Urothelium cell line (cell line): ENCODE measurements at places on chromosomes 16 and 17.

DNA sequence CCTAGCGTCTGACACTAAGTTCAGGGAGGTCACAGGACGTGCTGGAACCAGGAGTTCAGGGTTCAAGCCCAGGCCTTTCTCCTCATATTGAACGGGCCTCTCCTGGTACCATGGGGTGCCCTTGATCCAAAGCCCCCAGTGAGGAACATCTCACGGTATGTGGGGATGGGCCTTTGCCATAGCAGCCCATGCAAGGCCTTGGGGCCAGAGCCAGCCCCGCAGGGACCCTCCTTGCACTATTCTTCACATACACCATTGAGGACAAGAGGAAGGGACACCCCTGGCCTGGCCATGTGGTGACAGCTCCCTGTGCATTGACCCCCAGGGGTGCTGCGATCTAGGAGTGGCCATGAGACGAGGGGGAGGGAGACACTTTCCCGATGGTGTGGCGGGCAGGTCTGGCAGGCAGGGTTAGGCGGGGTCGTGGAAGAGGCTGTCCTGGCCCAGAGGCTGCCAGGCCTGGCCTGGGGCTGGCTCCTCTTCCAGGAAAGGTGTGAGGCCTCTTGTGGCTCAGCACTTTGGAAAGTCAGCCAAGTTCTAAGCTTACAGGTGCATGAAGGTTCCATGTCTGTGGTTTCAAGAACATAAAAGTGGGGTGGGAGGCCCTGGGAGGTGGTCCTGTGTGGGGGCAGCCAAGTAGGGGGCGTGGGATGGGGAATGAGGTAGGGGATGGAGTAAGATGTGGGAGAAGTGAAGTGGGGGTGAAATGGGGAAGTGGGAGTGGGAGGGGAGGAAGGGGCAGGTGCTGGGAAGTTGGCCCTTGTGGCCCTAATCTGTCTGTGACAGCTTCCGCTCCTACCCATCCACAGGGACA, 88.7 kb upstream of the CBX4 start:
- DNase-seq: no peak

DNA sequence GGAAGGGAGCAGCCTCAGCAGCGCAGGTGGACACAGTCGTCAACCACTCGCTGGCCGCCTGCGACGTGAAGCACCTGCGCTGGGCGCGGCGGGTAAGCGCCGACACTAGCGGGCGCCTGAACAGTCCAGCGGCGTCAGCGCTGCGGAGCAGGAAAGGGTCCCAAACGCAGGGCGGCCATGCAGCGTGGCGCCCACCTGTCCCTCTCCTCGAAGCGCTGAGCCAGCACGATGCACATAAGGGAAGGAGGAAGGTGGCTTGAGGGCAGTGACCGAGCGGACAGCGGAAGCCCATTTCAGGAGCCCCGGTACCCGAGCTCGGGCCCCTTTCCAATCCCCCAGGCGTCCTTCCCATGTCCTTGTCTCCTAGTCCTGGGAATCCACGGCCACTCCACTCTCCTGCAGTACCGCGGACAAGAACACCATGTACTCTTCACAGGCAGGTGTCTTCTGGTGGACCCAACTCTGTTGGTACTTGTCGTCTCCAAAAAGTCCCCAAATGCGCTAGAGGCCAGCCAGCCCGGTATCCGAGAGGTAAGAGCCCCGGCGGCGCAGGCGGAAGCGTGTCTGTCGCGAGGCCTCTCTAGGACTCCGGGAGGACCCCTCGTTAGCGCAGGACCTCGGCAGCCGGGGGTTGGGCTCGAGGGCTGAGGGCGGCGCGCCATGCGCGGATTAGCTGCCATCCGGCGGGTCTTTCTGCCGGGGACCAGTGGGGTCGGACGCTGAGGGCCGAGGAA, 14.4 kb downstream of the ZNF232 start:
- DNase-seq: peak; percentile 53

- no peak for DNase-seq
Observed at GRCh38 chr17:7825206-7825990, 8.6 kb upstream of the KDM6B start.

GRCh38 chr17:81461607-81462500, 50.7 kb downstream of the ACTG1 start:
- DNase-seq: no peak

GRCh38 chr17:67364847-67365737, 1.3 kb downstream of the PSMD12 start:
- DNase-seq: no peak

- DNase-seq: no peak
Observed at GRCh38 chr16:50270510-50271147, 4.3 kb downstream of the ADCY7 start.

DNA sequence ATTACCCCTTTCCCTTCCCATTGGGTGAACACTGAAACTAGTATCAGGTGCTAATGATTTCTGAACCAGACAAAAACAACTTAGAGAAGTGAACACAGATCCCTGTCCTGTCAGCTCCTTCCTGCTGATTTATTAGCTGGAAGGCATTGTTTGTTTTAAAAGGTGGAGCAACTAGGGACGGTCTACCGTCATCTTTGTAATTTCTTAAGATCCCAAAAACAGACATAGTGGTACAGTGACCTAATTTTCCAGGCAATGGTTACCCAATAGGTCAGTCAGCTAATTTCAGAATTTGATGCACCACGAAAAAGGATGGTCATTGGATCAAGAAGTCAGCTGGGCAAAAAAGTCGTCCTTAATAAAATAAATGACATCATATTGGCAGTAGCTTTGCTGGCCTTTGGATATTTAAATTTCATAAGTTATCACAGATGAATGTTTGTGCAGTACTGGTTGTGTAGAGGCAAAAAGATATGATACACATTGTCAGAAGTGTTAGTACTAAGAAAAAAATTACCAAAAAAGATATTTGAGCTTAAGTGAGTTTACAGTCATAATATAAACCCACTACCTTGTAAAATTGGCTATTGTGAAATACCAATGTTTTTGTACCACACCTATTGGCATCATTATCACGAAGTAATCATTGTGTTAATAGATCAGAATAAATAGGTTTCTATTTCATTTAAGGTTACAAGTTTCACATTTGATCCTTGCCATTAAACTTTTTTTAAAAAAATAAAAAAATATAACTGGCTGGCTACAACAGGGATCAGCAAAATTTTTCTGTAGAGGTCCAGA, 27.2 kb upstream of the KCNJ16 start:
- no peak for DNase-seq

DNA sequence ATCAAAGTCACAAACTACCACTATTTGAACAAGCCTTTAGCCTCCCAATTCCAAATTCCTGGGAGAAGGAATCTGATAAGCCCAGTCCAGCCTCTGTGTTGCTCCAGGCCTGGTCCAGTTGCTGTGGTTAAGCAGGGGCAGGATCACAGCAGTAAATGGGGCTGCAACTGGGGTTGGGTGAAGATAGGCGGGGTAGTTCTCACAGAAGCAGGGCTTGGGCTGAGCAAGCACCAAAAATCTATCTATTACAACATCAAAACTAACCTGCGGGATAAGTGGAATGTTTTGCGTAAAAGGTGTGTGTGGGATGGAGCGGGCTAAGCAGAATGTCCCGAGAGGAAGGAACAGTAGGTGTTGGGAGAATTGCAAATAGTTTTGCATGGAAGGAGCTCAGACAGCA, 23.0 kb upstream of the RNF135 start:
- no peak for DNase-seq

- no peak for DNase-seq
Observed at GRCh38 chr16:35196313-35196712, 1736.9 kb downstream of the TP53TG3F start.

DNA sequence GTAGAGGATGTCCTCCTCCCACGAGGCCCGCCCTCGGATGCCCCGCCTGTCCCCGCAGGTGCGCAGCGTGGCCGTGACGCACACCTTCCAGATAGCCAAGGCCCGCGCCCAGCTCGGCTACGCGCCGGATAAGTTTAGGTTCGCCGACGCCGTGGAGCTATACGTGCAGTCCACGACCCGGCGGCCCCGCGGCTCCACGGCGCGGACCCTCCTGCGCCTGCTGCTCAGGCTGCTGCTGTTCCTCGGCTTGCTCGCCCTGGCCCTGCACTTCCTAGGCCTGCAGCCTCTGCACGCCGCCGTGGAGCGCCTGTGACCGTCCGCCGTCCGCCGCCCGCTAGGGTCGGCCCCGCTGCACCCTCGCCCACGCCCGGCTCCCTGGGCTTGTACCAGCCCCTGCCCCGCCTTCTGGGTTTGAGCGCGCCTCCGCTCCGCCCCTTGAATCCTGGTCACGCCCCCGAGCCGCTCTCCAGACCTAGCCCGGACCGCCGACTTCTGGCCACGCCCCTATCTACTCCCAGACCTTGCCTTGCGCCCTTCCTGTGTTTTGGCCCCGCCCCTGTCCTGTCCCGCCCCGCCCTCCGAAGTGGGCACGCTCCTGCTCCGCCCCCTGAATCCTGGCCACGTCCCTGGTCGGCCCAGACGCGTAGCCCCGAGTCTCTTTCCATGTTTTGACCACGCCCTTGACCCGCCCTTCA, 15.8 kb upstream of the EEF2K start:
- DNase-seq: peak; percentile 95

DNA sequence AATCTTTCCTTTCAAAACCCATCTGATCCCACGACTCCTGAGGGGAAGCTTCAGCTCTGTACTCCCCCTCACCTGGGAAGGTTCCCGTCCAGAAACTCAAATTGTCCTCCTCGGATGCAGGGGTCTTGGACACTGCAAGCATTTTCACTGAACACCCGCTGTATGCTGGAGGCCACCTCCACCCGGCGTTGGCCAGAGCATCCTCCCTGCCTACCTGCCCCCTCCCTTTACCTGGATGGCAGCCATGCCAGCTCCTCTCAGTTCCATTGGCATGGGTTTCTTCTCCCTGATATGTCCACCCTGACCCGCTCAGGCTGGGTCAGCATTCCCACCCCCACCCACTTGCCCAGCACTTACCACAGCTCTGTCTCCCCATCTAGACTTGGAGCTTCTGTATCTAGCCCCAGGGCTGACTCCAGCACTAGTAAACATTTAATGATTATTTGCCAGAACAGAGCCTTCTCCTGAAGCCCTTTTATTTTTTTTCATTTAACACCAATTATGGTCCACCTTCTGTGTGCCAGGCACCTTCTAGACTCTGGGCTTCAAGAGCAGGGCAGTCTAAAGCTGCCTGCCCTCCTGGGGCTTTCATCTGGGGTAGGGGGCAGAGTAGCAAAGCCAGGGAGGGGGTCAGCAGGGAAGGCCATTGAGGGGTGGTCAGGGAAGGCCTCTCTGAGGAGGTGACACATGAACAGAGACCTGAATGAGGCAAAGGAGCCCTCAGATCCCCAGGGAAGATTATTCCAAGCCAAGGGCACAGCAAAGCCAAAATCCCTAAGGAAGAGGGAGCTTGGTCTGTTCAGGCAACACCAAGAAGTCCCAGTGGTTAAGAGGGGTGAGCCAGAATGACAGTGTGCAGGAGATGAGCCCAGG, 8.9 kb upstream of the KRT19 start:
- DNase-seq: no peak

GRCh38 chr16:85965125-85965524, 66.2 kb downstream of the IRF8 start:
- no peak for DNase-seq

- no peak for DNase-seq
Observed at GRCh38 chr17:49629447-49629846, 48.5 kb downstream of the SPOP start.

DNA sequence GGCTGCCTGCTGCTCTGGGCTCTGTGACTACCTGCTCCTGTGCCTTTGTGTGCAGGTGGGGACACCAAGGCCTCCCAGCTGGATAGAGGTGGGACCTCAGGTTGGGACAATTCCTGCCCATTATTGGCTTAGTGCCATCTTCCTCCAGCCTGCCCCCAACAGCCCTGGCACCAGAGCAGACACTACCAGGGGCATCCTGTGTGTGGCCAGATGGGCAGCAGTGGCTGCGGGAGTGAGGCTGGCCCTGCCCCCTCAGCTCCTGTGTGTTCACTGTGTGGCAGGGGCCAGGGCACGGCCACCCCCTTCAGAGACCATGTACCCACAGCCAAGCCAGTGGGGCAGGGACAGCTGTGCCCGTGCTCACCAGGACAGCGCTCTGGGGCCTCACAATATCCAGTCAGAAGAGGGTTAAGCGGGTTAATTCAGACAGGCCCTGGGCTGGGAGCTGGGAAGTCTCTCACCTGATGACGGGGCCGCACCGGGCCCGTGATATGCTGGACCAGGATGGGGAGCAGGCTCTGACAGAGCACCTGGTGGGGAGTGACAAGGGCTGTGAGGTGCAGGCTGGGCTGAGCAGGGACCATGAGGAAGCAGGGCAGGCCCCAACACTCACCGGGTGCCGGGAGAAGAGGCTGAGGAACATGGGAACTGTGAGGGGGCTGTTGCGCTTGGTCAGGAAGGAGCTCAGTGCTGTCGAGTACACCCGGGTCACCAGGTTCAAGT, 13.0 kb downstream of the MYBBP1A start:
- no peak for DNase-seq

DNA sequence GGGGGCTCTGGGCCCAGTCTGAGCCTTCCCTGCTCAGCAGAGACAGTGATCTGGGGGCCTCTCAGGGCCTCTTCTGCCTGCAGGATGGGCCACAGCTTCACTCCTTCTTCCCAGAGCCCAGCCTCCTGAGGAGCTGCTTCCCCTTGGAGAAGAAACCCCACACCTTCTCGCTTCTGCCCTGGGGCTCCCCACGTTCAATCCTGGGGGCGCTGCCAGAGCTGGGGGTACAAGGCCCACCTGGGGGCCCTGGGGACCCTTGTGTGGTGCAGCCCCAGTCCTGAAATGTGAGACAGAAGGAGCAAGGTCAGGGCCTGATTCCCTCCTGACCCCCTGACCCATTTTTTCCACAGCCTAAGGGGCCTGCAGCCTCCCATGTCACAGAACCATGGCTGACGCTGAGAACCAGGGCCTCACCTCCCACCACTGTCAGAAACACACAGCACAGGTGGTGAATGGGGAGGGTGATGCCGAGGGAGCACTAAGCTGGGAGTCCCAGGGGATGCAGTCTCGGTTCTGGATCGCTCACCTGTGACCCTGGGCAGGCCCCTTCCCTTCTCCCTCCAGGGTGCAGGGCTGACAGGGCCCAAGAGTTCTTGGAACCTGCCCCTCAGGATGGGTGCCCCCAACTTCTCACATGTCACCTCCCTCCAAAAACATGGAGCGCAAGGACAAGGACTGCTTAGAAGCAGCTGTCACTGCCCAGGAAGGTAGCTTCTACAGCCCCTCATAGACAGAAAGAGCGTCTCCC, 21.6 kb upstream of the MPO start:
- DNase-seq: no peak

- no peak for DNase-seq
Observed at GRCh38 chr16:15983898-15984297, 34.5 kb downstream of the ABCC1 start.

DNA sequence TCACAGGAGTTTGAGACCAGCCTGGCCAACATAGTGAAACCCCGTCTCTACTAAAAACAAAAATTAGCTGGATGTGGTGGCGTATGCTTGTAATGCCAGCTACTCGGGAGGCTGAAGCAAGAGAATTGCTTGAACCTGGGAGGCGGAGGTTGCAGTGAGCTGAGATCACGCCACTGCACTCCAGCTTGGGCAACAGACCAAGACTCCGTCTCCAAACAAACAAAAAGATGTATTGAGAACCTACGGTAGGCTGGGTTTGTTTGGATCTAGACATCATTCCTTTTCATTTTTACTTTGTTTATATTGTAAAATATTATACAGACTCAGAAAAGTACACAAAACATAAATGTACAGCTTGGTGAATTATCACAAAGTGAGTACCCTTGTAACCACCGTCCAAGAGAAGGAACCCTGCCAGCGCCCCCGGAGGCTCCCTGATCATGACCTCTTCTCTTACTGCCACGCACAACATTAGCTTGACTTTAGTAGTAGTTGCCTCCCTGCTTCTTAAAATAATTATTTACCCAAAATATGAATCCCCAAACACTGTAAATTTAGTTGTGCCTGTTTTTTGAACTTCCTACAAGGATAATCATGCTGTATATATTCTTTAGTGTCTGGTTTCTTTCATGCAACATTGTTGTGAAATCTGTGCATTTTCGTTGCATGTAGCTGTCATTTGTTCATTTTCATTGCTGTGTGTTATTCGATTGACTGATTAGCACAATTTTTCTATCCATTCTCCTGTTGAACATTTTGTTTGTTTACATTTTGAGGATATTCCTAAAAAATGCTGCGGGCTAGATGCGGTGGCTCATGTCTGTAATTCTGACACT, 56.5 kb downstream of the KSR1 start:
- no peak for DNase-seq
